Glutamatergic neuron (in vitro differentiated cells): ENCODE measurements at places on chromosomes 1 and 21. TPM values are rescaled to one million over a fixed set of nuclear protein-coding genes. Genes with fewer than 3 reads are reported as not detected.

CRB1 gene
- total RNA-seq: 7.3 TPM

SYCP1 gene
- not detected for total RNA-seq

TAL1 gene
- total RNA-seq: 2.1 TPM

TMPRSS2 gene
- not detected for total RNA-seq

BRDT gene
- not detected for total RNA-seq

SLC35A3 gene
- total RNA-seq: 7.7 TPM

IGSF9 gene
- 23.4 TPM for total RNA-seq

FAM3B gene
- total RNA-seq: not detected

ZNF648 gene
- total RNA-seq: not detected

SCCPDH gene
- total RNA-seq: 34.6 TPM

KPRP gene
- not detected for total RNA-seq

KCNAB2 gene
- 20.4 TPM for total RNA-seq

MCOLN3 gene
- total RNA-seq: not detected

RPTN gene
- total RNA-seq: not detected

PDE9A gene
- 58.7 TPM for total RNA-seq

DMAP1 gene
- total RNA-seq: 62.6 TPM

PLXNA2 gene
- total RNA-seq: 66.0 TPM

PPOX gene
- 53.2 TPM for total RNA-seq

COL24A1 gene
- 0.15 TPM for total RNA-seq

LY9 gene
- not detected for total RNA-seq

CYP4Z1 gene
- total RNA-seq: not detected

PPM1J gene
- total RNA-seq: 0.69 TPM

AMY2B gene
- 9.9 TPM for total RNA-seq

ATP6V1G3 gene
- total RNA-seq: not detected

ARF1 gene
- total RNA-seq: 222 TPM

MRPL20 gene
- total RNA-seq: 98.6 TPM

C1orf94 gene
- not detected for total RNA-seq

CASQ2 gene
- total RNA-seq: not detected

SH3GLB1 gene
- total RNA-seq: 113 TPM

PLCH2 gene
- 61.4 TPM for total RNA-seq

KLHL20 gene
- total RNA-seq: 30.5 TPM

RNF186 gene
- not detected for total RNA-seq

OSCP1 gene
- 6.3 TPM for total RNA-seq

SPRR2E gene
- not detected for total RNA-seq

C1QTNF12 gene
- 9.1 TPM for total RNA-seq

PRR9 gene
- not detected for total RNA-seq

FAM151A gene
- not detected for total RNA-seq

HENMT1 gene
- 15.9 TPM for total RNA-seq

PRCC gene
- total RNA-seq: 88.8 TPM

CYP4A22 gene
- total RNA-seq: 0.17 TPM

HUNK gene
- 12.2 TPM for total RNA-seq
